ENCODE measurements at places on chromosomes 7 and 10. TPM values are rescaled to one million over a fixed set of nuclear protein-coding genes. Genes with fewer than 3 reads are reported as not detected.

The GAD2 gene
- not detected for total RNA-seq

- DNase-seq = no peak
Observed at GRCh38 chr10:79137826-79138225, 69.1 kb downstream of the ZMIZ1 start.

DNA sequence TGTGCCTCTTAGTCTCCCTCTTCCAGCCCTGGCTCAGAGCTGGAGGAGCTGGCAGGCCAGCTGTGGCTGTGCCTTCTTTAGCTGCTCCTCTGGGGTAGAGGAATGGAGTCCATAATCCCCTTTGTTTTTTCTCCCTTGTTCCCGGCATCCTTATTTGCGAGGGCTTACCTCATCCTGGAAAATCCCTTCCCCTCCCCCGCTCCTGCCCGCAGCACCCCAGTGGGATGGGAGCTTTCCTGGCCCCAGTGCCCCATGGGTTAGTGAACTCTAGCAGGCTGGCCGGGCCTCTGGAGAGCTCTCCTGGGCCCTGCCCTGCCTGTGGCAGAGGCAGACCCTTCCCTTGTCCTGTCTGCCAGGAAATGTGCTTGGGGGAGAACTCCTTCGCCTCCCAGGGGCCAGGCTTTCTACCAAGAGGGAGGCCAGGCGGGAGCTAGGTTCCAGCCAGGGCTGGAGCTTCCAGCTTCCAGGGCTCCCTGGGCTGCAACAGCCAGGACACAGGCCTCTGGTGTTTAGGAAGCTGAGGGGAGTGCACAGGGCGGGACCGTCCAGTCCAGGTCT, 16.5 kb upstream of the TRIM8 start:
- peak; percentile 62 for DNase-seq

DNA sequence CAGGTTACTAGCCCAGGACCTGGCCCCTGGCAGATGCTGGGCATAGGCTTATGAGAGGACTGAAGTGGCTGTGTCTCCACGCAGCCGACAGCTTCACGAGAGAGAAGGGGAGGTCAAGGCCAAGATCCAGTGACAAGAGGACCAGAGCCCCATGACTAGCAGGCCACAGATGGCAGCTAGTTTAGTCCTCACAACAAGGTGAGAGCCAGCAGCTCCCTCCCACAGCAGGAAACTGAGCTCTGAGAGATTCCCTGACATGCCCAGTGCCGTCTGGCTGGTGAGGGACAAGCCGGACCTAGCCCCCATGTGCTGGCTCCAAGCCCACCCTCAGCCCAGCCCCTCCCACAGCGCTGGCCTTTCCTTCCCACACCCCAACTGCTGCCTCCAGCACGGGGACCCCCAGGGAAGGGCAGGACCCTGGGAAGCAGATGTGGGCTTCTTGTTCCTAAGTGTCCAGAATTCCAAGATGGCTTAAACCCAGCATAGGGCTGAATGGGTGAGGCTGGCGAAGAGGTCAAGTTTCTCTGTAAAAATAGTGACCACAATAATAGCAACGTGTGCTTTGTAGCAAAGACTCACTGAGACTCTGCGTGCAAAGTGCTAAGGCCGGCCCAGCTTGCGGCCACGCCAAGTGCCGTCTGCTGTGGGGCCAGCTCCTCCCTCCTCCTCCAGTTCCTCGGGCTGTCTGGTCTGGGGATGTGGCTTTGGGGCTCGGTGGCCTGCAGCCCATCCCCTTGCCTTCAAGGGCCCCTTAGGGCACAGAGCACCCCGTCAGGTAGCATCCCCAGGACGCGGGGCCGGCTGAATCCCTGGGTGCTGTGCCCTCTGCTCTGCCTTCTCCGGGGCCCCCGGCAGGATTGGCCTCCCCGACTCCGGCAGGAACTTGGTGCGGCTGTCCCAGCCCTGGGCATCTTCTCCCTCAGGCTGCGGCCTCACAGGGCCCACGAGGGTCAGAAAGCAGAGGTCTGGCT, 7.8 kb upstream of the FAM20C start:
- DNase-seq = no peak

DNA sequence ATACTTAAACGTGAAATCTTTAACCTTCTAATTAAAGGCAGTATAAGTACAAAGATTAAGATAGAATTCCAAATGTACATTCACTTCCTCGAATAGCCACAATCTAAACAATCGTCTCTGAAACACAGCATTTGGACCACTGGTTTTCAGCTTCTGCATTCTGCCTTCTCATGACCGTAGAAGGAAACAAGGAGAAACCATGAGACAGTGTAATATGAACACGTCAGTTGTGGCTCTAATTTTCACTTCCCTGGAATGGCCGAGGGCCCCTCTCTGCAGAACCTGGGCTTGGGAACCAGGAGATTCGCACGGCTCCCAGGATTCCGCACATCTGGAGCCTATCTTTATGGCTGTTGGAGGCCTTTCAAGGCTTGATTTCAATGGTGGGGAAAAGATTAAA, 189.3 kb downstream of the KLF6 start:
- DNase-seq = no peak

GRCh38 chr10:2887391-2888070, 179.8 kb upstream of the PFKP start:
- no peak for DNase-seq

The WEE2 gene
- total RNA-seq = not detected

DNA sequence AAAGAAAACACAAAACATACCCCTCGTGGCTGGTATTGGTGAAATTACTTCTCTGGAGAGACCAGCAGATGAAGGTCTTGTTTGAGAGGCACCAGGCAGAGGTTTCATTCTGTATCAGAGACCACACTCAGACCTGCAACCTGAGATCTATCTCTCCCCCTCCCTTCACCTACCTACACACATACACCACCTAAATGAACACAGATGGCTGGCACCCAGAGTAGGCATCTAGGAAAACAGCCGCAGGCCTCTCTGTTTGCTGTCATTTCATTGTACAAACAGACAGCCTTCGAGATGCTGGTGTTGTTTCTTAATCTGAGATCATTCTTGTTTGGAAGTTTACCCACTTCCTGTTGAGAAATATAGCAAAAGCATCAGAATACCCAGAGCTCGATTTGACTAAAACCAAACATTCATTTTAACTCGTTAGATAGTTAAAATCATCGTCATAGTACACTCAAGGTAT, 173.9 kb upstream of the SLC25A13 start:
- no peak for DNase-seq

- no peak for DNase-seq
Observed at GRCh38 chr7:121126801-121127534, 138.5 kb downstream of the CPED1 start.

DNA sequence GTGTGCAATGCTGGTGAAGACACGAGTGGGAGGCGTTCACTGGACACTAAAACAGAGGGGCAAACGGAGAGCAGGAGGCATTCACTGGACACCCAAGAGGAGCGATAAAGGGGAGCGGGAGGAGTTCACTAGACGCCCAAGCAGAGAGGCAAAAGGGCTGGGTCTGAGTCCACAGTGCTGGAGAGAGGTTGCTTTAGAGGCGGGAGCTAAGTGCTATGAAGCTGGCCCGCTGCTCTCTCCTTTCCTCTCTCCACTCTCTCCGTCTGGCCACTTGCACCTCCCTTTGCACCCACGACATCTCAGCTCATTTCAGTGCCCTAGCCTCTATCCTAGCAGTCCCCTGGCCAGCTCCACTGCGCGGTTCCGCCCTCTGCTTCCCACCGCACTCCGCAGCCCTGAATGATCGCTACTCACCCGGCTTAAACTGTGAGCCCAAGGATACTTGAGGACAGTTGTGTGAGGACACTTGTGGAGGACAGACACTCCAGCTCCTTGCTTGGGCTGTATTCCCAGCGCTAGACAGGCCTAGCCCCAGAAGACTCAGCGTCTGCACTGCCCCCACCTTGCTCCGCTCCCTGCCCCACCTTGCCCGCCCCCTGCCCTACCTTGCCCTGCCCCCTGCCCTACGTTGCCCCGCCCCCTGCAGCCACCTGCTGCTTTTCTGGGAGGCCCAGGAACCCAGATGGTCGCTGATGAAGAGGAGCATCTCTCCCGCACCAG, 78.8 kb upstream of the CPXM2 start:
- DNase-seq = no peak

The TMEM225B gene
- 0.30 TPM for total RNA-seq

DNA sequence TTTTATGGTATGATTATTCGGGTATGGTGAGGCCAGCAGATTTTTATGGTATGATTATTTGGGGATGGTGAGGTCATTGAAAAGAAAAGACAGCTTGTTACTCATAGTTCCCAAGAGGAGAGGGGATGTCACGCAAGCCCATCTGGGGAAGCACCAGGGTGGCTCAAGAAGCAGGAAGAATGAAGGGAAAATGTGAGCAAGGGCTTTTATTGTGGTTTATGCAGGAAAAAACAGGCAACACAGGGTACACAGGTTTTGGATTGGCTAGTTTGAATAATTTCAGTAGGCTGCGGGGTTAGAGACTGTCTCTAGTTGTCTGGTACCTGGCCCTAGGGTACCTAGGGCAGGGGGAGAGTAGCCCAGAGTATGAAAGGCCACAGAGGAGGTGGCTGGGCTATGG, 26.8 kb upstream of the DGKI start:
- no peak for DNase-seq

DNA sequence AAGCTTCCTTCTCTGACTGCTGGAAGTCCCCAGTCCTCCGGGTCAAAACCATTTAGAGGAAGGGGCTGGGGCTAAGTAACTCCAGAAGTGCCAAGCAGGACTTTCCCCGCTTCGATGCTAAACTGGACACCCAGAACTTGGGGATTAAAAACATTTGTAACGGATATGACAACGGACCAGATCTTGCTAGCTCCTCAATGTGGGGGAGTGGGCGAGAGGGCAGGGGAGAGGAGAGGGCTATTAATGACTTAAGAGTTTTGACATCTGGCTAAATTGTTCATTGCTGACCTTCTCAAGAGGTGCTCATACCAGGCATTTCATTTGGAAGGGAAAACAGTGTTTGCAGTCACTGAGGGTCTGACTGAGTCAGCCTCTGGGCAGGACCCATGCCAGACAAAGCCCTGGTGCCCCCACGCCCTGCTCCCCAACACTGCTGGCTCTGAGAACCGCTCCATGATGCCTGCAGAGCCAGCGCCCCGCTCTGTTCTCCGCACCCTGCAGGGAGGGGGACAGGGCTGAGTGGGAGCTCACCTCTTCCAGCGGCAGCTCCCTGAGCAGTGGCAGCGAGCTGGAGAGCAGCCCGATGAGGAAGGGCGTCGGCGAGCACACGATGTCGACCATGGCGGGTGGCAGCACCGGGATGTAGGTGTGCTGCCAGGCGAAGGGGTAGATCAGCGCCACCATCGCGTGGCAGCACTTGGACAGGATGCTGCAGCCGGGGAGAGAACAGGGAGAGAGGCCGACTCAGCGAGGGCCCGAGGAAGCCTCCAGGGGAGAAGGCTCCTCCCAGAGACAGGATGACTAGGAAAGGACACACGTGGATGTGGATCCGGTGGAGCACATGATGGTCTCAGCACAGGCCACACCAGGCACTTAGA, 47.7 kb upstream of the MKRN1 start:
- DNase-seq = no peak

- no peak for DNase-seq
Observed at GRCh38 chr10:26805567-26806245, 55.1 kb downstream of the ABI1 start.

DNA sequence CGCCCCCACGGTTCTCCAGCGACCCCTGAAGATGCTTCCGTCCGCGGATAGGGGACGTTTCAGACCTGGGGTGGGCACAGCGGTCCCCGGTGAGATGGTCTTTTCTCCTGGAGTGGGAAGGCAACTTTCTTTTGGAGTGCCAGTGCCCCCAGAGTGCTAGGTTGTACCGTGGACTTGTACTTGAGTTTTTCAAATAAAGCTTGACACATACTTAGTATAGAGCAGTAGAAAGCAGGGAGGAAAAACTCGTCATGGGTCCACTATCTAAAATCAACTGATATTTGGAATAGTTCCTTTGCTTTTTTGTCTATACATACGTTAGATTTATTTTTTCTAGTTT, 28.4 kb downstream of the RBM20 start:
- no peak for DNase-seq

The PNLIPRP3 gene
- not detected for total RNA-seq

GRCh38 chr10:61752111-61753011, 89.6 kb downstream of the CABCOCO1 start:
- no peak for DNase-seq

GRCh38 chr7:26101361-26102151, 50.4 kb upstream of the NFE2L3 start:
- no peak for DNase-seq
